Left lung (tissue), 14 donors: ENCODE measurements at places on chromosomes 16 and 17. TPM values are rescaled to one million over a fixed set of nuclear protein-coding genes. Genes with fewer than 3 reads are reported as not detected.

Gene SPAG9
- 110 TPM for polyA plus RNA-seq

Gene TSNAXIP1
- polyA plus RNA-seq, result 5.8 TPM

Gene CHST5
- 0.66 TPM for polyA plus RNA-seq

GRCh38 chr17:32610943-32611342 lies 124.2 kb downstream of the CDK5R1 start:
- DNase-seq, result no peak

GRCh38 chr16:49365711-49366509 lies 7.7 kb upstream of the C16orf78 start:
- no peak for DNase-seq

DNA sequence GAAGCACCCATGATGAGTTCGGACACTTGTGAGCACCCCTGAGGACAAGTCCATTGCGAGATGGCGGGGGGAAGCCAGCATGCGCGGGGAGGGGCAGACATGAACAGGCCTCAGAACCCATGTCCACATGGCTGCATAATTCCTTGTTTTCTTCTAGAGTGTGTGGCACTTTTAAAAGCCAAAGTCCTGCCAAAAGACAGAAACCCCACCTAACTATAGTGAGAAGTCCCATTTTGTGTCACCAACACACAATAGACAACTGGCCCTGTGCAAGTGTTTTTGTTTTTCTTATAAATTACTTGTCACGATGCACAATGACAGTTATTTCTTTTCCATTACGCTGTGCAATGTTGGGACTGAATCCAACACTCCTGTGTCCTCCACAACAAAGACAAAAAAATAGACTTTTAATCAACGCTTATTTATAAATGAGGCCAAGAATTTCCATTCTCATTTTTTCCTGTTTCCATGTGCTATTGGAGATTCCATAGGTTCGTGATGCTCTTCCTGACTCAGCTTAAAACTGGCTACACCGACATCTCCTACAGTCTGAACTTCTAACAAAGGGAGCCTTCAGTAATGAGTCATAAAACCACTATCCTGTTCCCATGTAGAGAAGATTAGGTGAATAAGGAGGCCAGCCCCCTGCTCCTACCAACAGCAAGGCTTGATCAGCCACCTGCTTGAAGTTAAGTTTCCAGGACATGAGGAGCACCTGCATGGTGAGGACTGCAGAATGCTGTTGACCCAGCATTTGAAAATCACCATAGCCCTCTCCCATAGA lies 98.9 kb downstream of the ZNF423 start:
- DNase-seq, result no peak

DNA sequence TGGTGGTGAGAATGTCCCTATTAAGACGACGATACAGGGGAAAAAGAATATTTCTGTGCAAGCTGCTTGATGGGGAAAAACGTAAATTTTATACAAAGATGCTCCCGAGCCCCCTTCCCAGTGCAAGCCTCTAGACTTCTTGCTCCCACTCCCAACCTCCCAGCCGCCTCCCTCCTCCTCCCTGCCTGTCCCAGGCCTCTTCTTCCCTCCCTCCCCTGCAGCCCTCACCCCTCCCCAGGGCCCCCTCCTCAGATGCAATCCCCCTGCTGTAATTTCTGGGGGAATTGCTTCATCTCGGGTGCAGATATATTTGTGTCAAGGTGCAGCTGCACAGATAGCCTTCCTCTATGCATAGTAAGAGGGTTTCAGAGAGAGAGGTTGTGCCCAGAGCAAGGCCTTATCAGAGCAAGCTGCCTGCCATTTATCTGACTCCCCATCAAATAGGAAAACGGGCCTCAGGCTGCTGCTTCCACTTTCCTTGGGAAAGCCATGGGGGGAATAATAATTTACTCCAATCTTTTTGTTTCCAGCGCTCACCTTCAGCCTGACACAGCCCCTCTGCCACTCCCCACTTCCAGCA lies 47.4 kb upstream of the LHX1 start:
- no peak for DNase-seq

DNA sequence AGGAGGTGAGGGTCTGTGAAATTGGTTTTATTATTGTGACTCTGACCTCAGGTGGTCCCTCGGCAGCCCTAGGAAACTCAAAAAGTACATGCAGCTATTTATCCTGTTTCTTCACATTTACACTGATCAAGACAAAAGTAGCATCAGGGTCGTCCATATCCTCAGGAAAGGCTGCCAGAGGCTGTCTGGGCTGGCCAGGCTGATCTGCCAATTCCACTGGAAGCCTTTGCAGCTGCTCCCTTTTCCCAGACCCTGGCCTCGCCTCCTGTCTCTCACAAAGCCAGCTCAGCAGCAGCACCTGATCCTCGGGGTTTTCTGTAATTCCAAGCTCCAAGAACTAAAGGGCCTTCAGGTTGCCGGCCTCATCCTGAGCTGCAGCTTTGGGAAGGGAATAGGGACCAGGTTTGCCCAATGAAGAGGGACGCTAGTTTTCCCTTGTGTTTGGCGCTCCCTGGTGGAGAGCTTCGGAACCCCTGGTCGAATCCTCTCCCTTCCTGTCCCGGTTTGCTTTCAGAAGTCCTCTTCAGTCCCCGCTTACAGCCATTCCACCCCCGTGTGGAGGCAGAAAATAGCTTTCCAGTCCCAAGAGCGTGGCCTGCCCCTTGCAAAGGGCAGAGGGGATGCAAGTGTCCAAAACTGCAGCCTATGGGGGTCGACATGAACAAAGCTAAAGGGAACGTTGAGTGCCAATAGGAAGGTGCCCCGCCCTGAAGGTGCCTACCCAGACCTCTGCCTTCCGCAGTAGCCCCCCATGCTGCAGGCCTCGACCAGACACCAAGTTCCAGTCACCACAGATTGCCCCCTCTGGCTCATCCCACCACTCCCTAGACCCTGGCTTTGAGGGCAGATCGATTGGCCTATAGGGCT lies 13.4 kb downstream of the MFSD6L start:
- peak; percentile 83 for DNase-seq

DNA sequence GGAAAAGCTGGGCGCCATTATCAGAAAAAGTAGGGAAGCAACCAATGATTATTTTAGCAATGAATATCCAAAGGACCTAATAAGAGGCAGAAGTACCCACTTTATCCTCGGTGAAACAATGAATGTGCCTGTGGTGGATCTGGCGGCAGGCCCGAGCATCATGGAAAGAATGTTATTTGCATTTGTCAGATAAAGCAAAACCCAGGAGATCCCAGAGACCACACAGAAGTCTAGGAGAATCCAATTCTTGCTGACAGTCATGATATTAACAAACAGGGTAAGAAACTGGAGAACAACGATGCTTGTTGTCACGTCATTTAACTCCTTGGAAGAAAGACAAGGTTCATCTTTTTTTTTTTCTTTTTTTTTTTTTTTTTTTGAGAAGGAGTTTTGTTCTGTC lies 12.0 kb upstream of the TNRC6A start:
- DNase-seq, result no peak

DNA sequence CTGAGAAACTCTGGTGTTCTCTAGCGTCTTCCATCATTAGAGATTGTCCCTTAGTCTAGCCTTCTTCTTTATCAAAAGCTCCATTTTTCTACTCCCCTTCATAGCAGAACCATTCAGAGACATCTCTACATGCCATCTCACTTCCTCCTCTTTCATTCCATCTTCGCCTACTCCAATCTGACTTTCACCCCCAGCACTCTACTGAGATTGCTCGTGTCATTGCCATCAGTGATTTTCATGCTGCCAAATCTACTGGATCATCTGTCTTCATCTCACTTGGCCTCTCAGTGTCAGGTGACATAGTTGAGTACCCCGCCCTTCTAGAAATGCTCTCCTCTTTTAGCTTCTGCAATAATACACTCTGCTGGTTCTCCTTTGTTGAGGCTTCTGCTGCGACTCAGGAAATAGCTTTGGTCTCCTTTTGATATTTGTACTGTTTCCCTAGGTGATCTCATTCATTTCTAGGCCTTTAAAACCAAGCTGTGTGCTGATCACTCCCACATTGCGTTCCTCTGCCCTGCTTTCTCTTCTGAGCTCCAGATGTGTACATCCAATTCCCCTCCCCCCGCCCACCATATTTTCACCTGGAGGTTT lies 119.1 kb downstream of the FTO start:
- no peak for DNase-seq
